ENCODE measurements at places on chromosomes 1 and 21. TPM values are rescaled to one million over a fixed set of nuclear protein-coding genes. Genes with fewer than 3 reads are reported as not detected.
A peak's percentile ranks its signal among the peaks of the same experiment; 100 is the strongest.

GRCh38 chr1:156033011-156033410 is 12.3 kb upstream of the SSR2 start:
- DNase-seq: no peak

DNA sequence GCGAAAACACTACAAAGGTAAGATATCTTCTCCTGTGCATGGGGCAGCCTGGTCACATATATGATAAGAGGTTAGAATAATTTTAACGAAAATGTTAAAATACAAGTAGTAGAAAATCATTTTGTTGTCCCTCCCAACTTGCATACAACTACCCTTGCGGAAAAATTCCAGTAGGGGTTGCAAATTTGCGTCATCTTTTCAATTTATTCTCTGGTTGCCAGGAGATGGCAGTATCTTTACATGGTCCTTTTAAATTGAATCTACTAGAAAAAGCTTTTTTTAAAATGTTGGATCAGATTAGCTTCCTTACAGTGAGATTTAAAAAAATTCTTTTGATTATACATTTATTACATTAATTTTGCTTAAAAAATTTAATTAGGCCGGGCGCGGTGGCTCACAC is 10.9 kb downstream of the S100PBP start:
- no peak for DNase-seq

GRCh38 chr1:27785781-27786455 is 12.9 kb downstream of the STX12 start:
- no peak for DNase-seq

- no peak for DNase-seq
Measured at GRCh38 chr1:188937965-188938551, 1539.6 kb downstream of the BRINP3 start.

GRCh38 chr1:205588636-205589035 is 43.2 kb downstream of the ELK4 start:
- no peak for DNase-seq

DNA sequence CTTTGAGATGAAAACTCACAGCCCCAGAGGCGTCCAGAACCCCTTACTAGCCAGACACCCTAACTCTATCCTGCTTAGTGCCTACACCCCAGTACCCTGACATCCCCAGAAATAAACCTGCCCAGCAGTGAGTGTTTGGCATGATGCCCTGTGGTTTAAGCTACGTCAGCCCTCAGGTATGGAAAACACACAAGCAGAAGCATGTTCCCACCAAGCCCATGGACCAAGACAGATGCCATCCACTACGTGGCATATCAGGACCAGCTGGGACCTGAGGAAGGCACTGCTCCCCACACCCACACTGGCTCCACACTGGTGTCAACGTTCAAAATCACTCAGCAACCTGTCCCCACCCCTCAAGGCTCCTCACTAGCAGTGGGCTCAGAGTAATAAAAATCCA is 116.4 kb downstream of the SYT2 start:
- DNase-seq: no peak

DNA sequence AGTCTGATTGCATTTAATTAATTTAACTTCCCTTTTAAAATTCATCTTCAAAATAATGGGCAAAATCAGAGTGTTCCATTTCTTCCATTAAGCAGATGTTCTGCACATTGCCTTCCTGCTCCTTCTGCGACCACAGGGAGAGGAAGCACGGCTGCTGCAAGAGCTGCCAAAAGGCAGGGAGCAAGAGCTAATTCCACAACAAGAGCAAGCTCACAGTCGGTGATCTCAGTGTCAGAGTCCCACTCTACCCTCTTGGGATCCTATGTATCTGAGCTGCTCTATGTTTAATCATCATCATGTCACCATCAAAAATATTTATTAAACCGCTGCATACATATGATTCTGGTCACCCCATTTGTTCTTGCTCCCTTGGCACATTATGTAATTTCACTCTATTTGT is 255.3 kb upstream of the CAMK1G start:
- no peak for DNase-seq

DNA sequence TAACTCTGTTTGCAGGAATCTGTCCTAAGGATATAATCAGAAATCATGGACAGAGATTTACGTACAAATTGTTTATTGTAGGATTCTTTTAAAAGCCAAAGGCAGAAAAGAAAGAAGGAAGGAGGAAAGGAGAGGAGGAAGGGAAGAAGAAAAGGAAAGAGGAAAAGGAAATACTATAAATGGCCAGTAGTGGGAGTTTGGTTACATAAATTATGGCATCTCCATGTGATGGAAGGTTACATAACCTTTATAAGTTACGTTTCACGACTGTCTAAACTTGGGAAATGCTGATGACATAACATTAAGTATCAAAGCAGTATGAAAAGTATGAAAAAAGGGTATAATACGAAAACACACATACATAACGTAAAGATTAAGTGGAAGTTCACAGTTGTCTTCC is 39.0 kb downstream of the SMYD2 start:
- DNase-seq: no peak

GRCh38 chr1:7526196-7526866 is 244.8 kb upstream of the VAMP3 start:
- no peak for DNase-seq

- DNase-seq: no peak
Measured at GRCh38 chr1:32636914-32637645, 13.3 kb downstream of the ZBTB8OS start.

GRCh38 chr1:93720956-93721626 is 39.5 kb upstream of the BCAR3 start:
- DNase-seq: no peak

- DNase-seq: no peak
Measured at GRCh38 chr1:100188617-100189016, 10.6 kb upstream of the LRRC39 start.

DNA sequence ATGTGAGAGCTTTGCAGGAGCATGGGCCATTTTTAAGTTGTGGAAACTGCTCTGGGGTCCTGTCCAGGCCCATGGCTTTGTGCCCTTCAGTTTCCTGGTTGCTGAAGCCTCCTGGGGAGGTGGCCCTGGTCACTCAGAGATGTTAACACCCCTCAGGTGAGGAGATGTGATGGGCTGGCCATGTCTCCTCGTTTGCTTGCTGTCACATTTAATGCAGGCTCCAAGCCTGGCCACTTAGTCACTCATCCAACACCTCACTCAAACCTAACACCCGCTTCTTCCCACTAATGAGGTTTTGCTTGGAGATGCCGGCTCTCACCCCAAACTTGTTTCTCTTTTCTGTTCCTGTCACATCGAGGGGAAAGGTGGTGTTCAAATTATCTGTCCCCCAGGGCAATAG is 192.7 kb downstream of the PTPRU start:
- no peak for DNase-seq

DNA sequence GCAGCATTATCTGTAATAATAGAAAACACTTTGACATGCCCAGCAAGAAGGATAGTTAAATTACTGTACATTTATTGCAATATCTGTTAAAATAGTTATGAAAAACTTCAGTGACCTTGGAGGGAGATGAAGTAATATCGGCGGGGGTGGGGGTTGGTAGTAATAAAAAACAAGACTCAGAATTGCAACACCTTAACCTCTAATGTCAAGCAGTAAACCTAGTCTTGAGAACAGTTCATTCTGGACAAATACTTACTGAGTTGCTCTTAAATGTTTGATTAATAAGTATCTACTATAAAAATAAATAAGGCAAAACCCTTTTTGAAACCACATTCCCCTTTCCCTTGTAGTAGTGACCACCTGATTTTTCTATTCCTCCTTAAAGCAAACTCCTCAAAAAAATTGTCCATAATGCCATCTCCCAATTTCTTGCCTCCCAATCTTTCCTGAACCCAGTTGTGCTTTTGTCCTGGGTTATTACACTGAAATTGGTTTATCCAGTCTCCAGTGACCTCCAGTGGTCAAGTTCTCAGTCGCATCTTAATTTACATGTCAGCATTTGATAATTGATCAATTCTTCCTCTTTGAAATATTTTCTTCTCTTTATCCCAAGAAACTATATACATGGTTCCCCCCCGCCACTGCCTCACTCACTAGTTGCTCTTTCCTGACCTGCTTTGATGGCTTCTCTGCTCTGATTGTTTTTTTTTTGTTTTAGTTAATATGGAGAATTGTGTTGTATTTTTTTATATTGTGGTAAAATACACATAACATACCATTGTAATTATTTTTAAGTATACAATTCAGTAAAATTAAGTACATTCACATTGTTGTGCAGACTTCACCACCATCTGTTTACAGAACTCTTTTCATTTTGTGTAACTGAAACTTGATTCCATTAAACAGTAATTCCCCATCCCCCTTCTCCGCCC is 36.8 kb downstream of the RAP1A start:
- no peak for DNase-seq

DNA sequence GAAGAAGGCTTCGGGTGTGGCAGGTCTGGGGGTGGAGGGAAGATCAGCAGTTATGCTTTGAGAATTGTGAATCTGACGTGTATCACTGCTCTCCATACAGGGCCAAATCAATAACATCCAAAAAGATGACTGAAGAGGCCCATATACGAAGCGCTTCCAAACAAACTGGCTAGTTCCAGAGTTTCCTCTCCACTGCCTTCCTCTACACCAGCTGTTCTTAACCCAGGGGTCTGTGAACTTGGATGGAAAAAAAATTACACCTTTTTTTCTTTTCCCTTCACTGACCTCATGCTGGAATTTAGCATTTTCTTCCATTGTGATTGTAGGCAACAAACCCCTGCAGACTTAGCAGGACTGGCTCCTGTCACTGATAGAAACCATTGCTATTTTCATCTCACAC is 77.1 kb upstream of the NBL1 start:
- DNase-seq: no peak

DNA sequence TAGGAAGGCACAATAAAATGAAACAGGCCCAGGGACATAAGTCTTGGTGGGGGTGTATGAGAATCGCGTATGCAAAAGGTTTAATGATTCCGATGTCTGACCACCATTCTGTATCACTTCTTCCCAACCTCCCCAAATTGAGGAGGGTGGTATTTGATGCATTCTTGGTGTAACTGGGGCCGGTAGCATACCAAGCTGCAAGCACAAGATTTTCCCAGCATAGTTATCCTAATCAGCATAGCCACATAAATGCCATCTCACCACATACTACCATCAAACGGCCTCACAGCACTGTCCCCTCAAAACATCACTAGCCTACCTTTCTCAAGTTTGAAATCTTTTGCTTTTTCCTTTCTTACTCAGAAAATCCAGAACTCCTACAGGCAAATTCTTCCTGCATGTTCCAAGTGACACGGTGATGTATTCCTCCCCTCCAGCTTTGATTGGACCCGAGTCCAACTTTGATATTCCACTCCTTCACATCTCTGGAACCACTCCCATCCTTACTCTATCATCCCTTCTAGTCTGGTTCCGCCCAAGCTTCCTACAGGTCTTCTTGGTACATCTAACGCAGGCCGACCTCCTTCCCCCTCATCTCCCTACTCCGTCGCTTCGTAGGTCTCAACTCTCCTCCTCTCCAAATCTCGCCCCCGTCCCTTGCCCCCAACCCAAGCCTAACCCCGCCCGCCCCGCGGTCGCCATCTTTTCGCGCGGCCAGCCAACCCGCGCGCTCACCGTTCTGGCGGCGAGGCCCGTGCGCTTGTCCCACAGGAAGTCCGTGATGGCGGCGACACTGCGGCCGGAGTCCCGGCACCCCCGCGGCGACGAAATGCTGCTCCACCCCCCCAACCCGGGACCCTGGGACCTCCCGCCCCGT is 600 bp downstream of the CLK2 start:
- no peak for DNase-seq

GRCh38 chr21:32056791-32057190 is 184.0 kb downstream of the HUNK start:
- no peak for DNase-seq

- peak; percentile 32 for DNase-seq
Measured at GRCh38 chr1:14602136-14602535, 3.7 kb downstream of the KAZN start.

- DNase-seq: no peak
Measured at GRCh38 chr1:118945489-118945888, 42.7 kb downstream of the TBX15 start.

DNA sequence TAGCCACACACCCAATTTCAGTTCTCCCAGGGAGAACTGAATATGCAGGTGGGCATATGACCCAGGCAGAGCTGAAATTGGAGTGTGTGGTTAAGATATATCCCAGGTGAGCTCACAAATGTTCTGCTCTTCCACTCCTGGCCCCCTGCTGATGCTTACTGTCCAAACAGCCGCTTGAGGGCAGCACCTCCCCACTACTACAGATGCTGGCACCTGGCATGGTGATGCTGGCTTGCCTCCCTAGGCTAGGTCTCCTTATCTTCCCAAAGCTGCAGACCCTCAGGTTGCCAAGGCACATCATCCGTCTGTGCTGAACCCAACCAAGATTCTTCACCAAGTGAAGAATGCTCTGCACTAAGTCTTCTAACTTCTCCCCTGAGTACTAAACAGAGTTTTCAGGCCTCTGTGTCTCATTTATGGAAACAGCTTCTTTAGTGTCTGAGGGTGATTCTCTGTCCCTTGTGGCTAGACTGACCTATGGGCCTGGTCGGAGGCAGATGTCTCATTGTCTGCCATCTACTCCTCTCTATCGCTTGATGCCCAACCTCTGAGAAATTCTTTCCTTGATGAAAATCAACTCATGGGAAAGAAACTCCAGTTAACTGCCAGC is 27.2 kb downstream of the XCL1 start:
- peak; percentile 86 for DNase-seq

GRCh38 chr1:26602378-26602959 is 72.9 kb downstream of the RPS6KA1 start:
- DNase-seq: no peak

GRCh38 chr1:19330449-19331135 is 18.5 kb downstream of the SLC66A1 start:
- DNase-seq: no peak

DNA sequence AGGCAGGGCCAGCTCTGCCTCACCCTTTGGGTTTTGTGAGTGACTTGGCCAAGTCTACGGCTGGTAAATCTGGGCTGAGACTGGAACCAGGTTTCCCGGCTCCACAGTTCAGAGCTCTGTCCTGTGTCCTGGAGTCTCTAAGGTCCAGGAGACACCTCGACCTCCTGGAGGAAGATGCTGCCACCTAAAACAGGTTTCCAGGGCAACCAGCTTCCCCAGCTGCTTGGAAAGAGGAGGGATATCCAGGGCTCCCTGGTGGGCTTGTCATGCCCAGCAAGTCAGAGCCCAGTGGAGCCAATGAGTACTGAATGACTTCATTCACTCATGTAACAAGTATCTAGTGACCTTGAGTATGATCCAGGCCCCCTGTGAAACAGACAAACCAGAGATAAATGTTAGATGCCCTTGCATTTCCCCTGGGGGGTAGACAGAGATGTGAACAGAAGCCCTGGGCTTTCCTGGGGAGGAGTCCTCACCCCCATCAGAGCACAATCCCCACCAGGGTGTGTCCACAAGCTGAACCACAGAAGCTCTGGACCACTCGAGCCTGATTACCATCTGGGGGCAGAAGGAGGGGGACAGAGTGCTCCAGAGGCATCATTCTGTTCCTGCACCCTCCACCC is 181.2 kb upstream of the RAB4A start:
- DNase-seq: no peak

The DEPDC1 gene
- 1.9 TPM for total RNA-seq

The RPRD2 gene
- total RNA-seq: 25.4 TPM

The VANGL2 gene
- total RNA-seq: 6.3 TPM

The HSD11B1 gene
- 0.87 TPM for total RNA-seq

The VASH2 gene
- total RNA-seq: 0.76 TPM

The TPTE gene
- total RNA-seq: not detected

The CR1 gene
- total RNA-seq: 0.76 TPM

The ATPAF1 gene
- total RNA-seq: 53.0 TPM

The C1orf226 gene
- 44.1 TPM for total RNA-seq

All from left colon (tissue), 2 donors.